ENCODE measurements at places on chromosomes 16 and 17. TPM values are rescaled to one million over a fixed set of nuclear protein-coding genes. Genes with fewer than 3 reads are reported as not detected.
A peak's percentile ranks its signal among the peaks of the same experiment; 100 is the strongest.

- DNase-seq, result no peak
Measured at GRCh38 chr16:1309888-1310831, 724 bp downstream of the UBE2I start.

ZBTB4 gene
- 18.1 TPM for total RNA-seq

DNA sequence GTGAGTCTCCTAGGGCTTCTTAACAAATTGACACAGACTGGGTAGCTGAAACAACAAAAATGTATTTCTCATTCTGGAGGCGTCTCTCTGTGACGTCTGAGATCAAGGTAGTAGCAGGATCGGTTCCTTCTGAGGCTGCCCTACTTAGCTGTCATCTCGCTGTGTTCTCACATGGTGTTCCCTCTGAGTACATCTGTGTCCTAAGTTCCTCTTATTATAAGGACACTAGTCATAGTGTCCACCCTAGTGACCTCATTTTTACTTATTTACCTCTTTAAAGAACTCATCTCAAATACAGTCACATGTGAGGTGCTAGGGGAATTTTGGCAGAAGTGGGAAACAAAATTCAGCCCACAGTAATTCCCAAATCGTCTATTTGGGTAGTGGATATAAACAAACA lies 529.1 kb downstream of the NPIPA7 start:
- DNase-seq, result no peak

PRAC1 gene
- total RNA-seq, result not detected

- DNase-seq, result no peak
Measured at GRCh38 chr16:75660321-75660720, 12.7 kb downstream of the TERF2IP start.

GRCh38 chr16:25060920-25061319 lies 45.8 kb upstream of the ARHGAP17 start:
- DNase-seq, result peak; percentile 85

EVI2A gene
- 14.0 TPM for total RNA-seq
